ENCODE measurements at places on chromosomes 1 and 21.

DNA sequence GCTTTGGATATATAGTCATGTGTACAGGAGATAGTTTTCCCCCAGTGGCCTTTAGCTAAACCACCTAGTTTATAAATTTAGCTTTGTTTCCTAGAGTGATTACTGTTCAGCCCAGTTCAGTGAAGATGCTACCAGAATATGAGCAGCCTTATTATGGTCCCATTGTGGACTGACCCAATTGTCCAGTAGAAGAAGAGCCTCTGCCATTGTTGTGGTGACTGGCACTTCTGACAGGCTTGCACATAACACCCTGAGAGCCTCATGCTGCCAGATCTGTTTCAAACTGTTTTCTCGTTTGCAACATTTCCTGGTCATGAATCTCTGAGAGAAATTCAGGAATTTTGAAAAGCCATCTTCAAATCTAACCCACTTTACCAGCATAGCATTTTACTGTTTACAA lies 20.6 kb downstream of the KPNA6 start:
- no peak for DNase-seq

- DNase-seq, result no peak
Measured at GRCh38 chr1:94641990-94642389, 100.4 kb upstream of the F3 start.

DNA sequence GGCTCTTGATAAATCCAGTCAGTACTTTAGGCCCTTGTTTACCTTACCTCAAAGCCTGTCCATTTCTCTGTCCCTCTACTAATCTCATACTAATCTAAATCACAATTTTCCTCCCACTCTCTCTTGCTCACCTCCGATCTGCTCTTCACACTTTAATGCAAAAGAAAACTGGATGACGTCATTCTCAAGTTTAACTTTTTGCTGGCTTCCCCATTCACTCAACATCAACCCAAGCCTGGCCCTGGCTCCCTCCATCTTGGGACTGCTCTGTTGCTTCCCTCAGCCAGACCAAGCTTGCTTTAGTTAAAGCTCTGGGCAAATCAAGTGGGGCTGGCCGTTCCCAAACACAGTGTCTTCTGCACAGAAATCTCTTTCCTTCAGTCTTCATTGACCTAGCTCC lies 29.7 kb downstream of the COA6 start:
- no peak for DNase-seq

DNA sequence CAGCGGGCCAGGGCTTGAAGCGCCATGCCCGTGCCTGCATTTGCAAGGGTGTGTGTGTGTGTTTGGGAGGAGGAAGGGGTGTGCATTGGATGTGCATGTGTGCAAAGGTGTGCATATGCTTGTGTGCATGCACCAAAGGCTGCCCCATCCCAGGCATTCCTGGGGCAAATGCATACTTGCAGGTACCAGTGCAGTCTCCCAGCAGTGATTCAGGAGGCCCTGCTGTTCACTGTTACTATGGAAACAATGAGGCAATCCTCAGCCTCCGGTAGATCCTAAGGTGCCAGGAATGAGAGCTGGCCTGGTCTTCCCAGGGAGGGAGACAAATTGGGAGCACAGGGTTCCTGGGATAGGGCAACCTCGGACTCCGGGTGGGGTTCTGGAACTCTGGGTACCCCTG lies 7.5 kb upstream of the FNDC5 start:
- DNase-seq, result peak; percentile 31

DNA sequence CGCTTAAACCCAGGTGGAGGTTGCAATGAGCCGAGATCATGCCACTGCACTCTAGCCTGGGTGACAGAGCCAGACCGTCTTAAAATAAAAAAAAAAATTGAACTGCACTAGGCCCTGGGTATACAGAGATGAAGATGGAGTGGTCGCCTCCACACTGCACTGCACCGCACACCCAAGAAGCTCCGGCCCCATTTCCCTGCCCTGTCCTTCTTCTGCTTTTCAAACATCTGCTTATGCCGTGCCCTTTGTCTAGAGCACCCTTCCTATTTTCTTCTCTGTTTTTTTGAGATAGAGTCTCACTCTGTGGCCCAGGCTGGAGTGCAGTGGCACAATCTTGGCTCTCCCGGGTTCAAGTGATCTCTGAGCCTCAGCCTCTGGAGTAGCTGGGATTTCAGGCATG lies 17.4 kb downstream of the IQGAP3 start:
- no peak for DNase-seq

DNA sequence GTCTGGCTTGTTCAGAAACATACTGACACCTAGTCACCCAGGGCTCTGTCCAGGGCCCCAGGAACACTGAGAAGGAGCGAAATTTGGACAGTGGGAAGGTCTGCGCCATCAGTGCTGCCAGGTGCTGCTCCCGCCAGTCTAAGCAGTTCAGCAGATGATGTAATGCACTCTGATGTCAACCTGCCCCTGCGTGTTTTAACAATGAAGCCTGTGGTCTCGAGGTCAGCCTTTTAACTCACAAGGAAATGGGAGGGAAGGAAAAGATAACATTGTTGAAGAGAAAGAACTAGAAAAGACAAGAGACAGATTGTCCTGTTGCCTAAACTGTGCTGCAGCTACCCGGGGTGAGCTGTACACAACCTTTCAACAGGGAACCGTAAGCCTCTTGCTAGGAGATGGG lies 126.6 kb upstream of the IFFO2 start:
- DNase-seq, result no peak

GRCh38 chr1:174902531-174903099 lies 97.1 kb upstream of the CACYBP start:
- DNase-seq, result no peak

- no peak for DNase-seq
Measured at GRCh38 chr1:166730299-166730888, 108.9 kb upstream of the POGK start.

GRCh38 chr1:56297208-56297607 lies 282.2 kb downstream of the PLPP3 start:
- no peak for DNase-seq

GRCh38 chr1:10888291-10888690 lies 91.8 kb upstream of the CASZ1 start:
- peak; percentile 77 for DNase-seq

- DNase-seq, result no peak
Measured at GRCh38 chr21:35257413-35257812, 208.3 kb upstream of the RUNX1 start.

GRCh38 chr1:246193537-246193936 lies 313.5 kb downstream of the SMYD3 start:
- DNase-seq, result no peak

GRCh38 chr1:111729946-111730681 lies 9.1 kb downstream of the INKA2 start:
- DNase-seq, result no peak

- no peak for DNase-seq
Measured at GRCh38 chr1:201180141-201180540, 10.5 kb upstream of the IGFN1 start.

DNA sequence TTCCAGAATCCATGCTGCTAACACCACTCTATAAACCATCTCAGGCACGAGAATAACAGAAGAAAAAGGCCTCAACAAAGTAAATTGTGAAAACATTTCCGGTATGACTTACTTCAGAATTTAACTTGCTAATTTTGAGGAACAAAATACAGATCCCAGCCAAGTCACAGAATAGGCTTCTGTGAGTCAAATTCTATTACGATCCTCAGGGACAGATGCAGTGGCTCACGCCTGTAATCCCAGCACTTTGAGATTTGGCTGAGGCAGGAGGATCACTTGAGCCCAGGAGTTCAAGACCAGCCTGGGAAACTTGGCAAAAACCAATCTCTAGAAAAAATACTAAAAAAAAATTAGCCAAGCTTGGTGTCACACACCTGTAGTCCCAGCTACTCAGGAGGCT lies 8.8 kb upstream of the CCDC27 start:
- DNase-seq, result no peak

- DNase-seq, result no peak
Measured at GRCh38 chr1:40711465-40712404, 20.2 kb downstream of the NFYC start.

GRCh38 chr1:234135501-234135900 lies 231.0 kb downstream of the SLC35F3 start:
- DNase-seq, result no peak

- no peak for DNase-seq
Measured at GRCh38 chr21:37483776-37484175, 117.2 kb downstream of the DYRK1A start.

DNA sequence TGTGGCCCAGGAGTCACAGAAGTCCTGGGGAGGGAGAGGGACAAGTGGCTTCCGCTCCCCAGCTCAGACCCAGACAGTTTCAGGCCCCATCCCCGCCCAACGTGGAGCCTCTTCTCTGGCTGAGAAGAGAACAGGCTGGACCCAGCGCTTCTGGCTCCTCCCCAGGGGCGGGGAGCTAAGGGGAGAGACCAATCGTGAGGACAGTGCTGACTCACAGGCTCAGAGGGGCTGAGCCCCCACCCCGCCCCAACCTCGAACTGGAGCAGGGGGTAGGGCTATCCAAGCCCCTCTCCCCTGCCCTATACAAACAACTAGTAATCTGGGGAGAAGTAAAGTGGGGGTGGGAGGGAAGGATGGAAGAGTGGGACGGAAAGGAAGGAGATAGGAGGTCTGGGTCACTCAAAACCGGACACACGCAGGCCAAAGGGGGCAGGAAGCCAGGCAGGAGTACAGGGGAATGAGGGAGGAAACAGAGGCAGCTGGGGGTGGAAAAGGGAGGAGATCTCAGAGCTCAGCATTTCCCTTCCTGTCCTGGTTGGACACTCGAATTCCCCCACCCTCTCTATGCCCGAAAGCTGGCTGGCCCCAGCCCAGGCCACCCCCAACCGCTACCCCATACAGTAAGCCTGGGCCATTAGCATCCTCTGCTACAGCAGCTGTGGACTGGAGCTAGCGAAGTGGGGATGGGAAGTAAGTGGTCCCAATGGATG lies at the start of gene SHC1:
SHC1 (minus strand) TSS at position 117 of the 710 bp plus-strand sequence. CDS start 221 bp downstream, outside the sequence.
- DNase-seq, result peak; percentile 84

DNA sequence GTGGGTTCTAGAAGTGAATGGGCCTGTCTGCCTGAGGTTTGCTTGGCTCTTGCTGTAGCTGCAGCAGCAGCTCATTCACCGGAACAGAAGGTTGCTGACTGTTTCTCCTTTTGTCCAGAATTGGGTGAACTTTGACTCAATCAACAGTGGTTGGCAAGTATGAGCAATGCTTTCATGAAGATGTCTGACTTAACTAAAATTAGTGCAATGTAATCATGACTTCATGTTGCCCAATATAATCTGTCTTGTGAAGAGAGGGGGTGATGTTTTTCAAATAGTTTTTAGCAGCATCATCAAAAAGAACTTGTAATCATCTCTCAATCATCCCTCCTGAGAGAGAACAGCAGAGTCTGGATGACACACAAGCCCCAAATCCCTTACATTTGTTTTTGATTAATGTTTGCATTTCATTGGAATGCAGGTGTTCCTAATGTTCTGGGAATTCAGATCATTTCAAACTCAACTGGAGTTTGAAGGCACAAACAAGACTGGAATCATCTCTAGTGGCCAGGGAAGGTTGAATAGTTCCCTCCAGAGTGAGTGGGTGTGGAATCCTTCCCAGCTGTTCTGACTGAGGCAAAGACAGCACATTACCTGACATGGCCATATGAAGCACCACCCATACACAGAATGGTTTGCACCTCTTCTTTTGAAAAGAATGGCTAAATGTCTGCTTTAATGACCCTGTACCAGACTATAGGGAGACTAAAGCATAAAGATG lies 82.9 kb downstream of the HLX start:
- DNase-seq, result no peak

- DNase-seq, result no peak
Measured at GRCh38 chr1:115173151-115173550, 83.8 kb upstream of the TSPAN2 start.

- DNase-seq, result peak; percentile 66
Measured at GRCh38 chr1:243508303-243508713, 252.5 kb downstream of the SDCCAG8 start.

DNA sequence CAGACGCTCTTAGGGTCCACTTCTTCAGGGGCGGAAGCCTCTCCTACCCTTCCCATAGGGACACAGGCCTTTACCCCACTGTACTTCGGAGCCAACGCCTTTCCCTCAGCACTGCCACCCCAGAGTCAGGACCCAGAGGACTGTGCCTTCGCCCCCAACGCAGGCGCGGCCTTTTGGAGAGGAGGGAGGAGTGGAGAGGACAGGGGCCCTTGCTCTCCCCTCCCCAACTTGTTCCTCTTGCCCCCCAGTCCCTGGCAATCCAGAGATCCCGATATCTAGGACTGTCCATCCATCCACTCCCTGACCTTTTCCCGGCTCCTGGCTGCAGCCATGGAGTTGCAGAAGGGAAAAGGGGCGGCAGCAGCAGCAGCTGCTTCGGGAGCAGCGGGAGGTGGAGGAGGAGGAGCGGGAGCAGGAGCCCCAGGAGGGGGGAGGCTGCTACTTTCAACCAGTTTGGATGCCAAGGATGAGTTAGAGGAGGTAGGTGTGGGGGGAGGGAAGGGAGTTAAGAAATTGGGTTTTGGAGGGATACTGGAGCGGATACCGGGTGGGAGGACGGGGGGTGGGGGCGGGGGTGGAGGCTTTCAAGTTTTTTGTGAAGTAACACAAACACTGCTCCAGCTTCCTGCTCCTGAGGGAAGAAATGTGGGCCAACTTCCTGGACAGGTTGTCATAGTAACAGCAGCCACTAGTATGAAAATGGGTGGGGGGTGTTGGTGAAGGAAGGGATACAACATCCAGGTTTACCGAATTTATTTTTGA lies 636 bp downstream of the INTS3 start:
- peak; percentile 72 for DNase-seq

- DNase-seq, result peak; percentile 77
Measured at GRCh38 chr1:236143104-236143948, 987 bp downstream of the GPR137B start.

DNA sequence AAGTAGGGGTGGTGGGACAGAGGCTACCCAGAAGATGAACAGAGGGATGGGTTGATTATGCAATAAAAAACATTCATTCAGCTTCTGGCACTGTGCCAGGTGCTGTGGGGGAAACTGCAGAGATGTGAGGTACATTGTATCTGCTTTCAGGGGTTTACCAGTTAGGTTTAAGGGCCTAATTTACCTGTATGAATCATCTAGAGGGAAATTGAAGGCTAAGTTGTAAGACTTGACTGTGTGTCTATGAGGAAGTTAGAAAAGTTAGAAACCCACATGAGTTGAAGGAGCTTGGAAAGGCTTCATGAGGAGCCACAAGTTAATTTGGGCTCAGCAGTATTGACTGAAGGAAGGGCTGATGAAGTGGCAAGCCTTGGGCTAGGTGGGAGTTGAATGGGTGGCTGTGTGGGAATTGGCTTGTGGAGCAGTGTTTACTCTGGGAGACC lies 36.7 kb upstream of the APOBEC4 start:
- DNase-seq, result no peak

Measured in retina (tissue), 1 donor.